GM12864 (cell line): ENCODE measurements at places on chromosomes 6 and 20.

GRCh38 chr20:47691625-47692024 lies 93.7 kb downstream of the SULF2 start:
- no peak for DNase-seq

- DNase-seq = no peak
Observed at GRCh38 chr6:107625264-107625663, 135.3 kb downstream of the SOBP start.

DNA sequence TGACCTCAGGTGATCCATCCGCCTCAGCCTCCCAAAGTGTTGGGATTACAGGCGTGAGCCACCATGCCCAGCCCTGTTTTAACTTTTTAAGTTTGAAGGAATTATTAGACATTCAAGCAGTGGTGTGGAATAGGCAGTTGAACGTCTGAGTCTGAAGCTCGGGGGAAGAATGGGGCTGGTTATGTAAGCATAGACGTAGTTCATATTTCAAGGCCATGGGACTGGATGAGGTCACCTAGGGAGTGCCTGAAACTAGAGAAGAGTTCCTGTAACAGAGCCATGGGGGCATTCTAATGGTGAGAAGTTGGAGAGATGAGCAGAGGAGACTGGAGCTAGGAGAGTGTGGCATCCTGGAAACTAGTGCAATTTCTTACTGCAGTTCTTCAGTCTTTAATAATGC lies 6.4 kb downstream of the CDKAL1 start:
- DNase-seq = no peak

DNA sequence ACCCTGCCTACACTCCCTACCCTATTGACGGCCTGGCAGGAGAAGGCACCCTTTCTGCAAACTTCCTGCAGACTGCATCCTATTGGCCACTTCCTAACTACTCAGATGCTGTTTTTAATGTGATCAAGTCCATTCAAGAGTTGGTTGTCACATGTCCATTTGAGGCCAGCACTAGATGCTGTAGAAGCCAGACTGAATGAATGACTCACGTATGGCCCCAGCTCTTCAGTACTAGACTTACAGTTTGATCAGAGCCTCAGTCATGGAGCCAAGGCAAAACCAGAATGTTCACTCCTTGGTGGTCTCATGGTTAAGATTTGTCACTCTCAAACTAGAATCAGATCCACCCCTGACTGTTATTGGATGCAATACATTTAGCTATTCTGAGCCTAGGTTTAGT lies 101.7 kb downstream of the OPRM1 start:
- DNase-seq = no peak

DNA sequence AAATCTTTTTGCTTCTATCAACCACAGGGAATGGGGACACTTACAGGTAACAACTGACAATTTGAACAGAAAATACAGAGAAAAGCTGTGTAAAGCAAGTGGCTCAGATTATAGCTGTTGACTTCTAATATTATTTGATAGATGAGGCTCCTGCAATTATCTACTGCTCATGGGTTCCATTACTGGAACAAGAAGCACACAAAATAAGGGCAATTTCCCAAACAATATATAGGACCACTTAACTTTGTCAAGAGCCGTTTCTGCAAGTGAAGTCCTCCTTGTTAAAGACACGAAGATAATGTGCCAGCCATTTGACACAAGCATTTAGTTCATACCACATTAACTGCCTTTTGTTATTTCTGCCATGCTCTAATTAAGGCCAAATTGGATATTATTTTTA lies 315.5 kb upstream of the ARID1B start:
- DNase-seq = no peak

DNA sequence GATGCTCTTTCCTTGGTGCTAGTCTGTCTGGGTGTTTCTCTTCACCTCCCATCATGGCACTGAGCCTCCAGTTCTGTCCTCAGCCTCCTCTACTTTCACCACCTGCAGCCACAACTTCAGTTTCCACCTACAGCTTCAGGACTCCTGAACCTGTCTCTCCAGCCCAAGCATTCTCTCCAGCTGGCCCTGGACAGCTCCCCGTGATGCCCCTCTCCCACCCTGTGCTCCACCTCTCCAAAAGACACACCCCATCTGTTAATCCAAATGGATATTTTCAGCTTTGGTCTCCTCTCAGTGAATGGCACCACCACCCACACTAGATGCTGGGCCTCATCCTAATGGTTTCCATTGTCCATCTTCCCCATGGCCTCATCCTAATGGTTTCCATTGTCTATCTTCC lies 79.5 kb upstream of the NEDD9 start:
- no peak for DNase-seq

- no peak for DNase-seq
Observed at GRCh38 chr6:124539096-124539495, 423.1 kb upstream of the RNF217 start.

DNA sequence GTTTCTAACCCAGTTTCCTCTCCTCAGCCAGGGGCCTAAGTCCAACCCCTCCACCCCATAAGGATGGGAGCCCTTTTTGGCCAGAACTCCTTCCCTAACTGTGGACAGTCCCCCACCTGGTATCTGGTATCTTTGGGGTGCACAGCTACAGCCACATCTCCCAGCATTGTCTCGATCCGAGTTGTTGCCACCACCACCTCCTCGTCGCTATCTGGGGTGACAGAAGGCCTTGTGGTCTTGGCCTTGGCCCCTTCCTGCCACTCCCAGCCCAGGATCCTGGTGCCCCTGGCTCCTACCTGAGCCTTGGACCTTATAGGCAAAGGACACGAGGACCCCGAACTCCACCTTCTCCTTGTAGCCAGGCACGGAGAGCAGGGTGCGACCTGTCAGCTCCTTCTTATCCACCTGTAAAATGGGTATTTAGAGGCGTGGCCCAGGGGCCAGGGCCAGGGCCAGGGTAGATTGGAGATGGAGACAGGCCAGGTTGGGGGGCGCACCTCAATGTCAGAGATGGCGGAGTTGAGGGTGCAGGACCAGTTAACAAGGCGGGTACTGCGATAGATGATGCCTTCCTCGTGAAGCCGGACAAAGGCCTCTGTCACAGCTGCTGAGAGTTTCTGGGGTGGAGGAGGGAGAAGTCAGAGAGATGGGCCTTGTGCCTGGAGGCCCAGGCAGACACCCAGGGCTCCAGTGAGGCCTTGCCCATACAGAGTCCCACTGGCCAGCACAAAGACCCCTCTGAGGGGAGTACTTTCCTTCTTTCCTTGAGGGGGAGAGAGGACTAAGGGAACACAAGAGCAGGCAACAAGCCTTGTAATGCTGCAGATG lies 7.2 kb upstream of the VWA7 start:
- DNase-seq = no peak

DNA sequence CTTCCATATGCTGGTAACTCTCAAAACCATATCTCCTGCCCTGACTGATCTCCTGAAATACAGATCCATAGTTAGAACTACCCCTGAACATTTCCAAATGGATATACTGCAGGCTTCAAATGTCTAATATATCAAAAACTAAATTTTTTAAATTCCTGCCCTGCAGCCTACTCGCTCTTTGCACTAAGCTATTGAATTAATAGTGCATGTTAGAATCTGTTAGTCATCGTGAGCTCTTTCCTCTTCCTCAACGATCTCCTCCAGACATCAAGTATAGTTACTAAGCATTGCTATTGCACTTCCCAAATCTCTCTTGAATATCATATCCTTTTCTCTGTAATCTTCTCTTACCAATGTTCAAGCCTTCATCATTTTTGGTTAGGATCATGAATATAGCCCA lies 26.0 kb upstream of the RSPO3 start:
- DNase-seq = no peak

DNA sequence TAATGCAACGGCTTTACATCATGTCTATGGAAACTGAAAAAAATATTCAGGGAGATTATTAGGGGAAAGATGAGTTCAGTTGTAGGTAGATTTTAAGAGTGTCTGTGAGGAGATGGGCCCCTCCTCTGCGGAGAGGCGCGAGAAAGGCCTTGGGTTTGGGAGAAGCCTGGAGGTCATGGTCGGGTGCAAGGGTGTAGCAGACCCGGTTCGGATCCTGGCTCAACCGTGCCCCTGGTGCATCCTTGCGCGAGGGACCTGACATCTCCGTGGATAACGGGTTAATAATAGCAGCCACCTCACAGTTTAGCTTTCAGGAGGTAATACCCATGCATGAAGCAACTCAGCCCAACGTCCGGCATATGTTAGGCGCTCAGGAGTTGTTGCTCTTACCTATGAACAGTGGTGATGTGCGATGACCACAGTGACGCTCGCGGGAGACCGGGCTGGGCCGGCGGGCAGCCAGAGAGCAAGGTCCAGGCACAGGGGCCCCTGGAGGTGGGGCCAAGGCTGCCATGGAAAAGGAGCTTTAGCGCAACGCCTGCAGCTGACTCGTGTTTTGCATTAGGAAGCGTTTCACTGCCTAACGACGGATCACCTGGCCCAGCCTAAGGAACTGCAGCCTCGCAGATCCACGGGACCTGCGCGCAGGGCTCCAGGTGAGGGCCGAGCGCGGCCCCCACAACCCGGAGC lies 146.4 kb upstream of the ARID1B start:
- DNase-seq = no peak

DNA sequence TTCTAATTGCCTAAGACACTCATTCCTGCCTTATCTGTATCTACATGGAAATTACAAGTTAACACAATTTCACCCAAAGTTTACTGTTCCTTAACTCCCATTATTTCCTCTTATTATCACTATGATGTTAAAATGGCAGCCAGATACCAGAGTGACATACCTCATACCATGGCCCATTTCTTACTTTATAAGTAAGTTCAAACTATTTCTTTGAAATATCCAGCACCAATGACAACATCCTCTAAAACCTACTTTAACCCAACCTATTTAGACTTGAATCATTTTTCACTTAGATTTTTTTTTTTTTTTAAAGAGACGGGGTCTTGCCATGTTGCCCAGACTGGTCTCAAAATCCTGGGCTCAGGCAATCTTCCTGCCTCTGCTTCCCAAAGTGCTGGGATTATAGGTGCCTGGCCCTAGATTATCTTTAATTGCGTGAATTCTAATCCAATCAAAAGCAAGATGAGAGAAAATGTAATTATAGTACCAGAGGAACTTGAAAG lies 10.0 kb downstream of the REV3L start:
- DNase-seq = no peak

DNA sequence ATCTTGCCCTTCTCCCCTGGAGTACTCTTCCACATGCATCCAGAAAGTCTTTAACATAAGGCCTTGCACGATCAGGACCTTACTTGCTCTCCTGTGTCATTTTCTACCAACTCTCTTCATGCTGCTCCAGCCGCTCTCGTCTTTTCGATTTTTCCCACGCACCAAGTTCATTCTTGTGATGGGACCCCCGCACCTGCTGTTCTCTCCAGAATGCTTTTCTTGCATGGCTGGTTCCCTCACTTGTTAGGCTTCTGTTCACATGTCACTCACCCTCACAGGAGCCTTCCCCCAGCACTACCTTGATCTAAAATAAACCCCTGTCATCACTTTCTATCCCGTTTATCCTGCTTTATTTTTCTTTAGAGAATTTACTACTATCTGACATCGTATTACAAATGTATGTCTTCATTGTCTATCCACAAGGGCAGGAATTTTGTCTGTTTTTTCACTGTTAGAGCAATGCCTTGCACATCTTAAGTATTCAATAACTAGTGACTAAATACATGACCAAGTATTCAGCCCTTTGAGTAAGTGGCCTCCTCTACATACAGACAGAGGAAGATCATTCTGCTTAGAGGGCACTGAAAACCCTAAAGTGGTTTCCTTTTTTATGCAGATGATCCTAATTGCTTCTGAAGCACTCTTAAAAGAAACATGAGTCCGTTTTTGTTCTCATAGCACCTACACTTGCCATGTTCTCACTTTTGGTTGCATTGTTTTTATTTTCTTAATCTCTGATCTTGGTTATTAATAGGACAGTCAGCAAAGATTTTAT lies 166.9 kb downstream of the SLC16A10 start:
- no peak for DNase-seq

DNA sequence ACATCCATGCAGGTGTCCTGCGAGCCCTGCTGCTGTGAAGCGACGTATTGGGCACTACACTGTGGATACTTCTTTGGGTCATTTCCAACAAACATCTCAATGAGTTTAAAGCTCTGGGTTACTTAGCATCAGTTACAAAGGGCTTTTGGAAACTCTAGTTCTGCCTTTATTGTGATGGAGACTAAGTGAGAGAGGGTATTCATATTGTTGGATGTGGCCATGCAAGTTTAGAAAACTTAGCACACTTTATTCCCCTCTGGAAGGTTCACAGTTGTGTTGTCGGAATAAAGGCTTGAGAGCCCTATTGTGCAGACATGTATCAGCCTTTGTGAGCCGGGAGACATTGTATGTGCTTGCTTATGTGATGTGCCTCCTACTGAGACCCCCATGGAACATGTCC lies 22.1 kb downstream of the DUSP22 start:
- no peak for DNase-seq

DNA sequence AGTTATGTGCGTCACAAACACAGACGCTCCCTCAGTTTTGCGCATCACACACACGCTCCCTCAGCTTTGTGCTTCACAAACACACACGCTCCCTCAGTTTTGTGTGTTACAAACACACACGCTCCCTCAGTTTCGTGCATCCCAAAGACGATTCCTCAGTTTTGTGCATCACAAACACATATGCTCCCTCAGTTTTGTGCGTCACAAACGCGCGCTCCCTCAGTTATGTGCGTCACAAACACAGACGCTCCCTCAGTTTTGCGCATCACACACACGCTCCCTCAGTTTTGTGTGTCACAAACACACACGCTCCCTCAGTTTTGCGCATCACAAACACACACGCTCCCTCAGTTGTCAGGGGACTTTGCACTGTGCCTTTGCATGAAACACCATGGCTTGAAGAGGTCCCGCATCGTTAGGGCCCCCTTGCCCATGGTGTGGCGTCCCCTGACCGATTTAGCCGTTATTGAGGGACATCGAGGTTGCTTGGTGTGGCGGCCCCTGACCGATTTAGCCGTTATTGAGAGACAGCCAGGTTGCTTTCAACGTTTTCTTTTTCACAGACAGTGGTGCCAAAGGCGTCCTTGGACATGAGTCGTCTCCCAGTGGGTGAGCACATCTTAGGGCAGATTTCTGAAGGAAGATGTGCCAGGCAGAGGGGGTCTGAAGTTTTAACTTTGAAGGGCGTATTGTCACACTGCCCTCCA lies 28.1 kb upstream of the MYT1 start:
- DNase-seq = no peak

- DNase-seq = no peak
Observed at GRCh38 chr6:142942238-142942637, 2.7 kb downstream of the HIVEP2 start.

GRCh38 chr6:115969930-115970273 lies 90.8 kb downstream of the FRK start:
- DNase-seq = no peak

DNA sequence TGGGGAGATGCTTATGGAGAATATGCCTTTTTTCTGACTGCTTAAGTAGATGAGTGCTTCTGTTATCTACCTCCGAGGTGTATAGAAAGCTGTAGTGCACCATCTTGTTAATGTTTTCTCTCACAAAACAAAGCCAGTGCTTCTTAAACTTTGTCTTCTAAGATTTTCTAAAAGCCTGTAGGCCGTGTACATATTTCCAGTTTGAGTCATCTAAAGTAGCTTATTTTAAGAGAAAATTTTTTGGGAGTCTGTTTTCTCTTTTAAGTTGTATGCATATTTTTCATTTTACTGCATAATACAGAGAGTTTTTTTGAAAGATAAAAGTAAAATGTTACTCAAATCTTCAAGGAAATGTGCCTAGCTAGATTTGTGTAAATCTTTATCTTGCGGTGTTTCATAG lies 151.7 kb downstream of the GRIK2 start:
- no peak for DNase-seq

GRCh38 chr6:75202676-75203131 lies 3.1 kb downstream of the COL12A1 start:
- no peak for DNase-seq

- no peak for DNase-seq
Observed at GRCh38 chr6:167499161-167499660, 174.3 kb downstream of the TTLL2 start.
